Omental fat pad (tissue), 4 donors: ENCODE measurements at places on chromosomes 1 and 21. TPM values are rescaled to one million over a fixed set of nuclear protein-coding genes. Genes with fewer than 3 reads are reported as not detected.

DNA sequence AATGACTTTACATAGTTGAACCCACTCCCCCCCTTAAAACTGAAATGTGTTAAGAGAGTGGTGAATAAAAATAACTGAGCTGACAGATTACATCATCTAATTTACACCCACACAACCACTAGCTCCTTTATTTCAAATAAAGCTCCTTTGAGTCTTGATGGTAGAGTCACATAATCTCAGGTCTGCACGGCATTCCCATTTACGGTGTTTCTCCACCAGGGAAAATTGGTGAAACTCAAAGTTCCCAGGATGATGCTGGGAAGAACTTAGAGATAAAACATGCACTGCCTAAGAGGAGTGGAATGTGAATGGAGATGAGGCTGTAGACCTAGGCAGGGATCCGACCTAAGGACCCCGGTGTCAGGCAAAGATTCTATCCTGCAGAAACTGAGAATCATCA is 727.8 kb upstream of the ADAMTS5 start:
- DNase-seq: no peak

- no peak for DNase-seq
Observed at GRCh38 chr1:63693944-63694571, 79.8 kb upstream of the ROR1 start.

DNA sequence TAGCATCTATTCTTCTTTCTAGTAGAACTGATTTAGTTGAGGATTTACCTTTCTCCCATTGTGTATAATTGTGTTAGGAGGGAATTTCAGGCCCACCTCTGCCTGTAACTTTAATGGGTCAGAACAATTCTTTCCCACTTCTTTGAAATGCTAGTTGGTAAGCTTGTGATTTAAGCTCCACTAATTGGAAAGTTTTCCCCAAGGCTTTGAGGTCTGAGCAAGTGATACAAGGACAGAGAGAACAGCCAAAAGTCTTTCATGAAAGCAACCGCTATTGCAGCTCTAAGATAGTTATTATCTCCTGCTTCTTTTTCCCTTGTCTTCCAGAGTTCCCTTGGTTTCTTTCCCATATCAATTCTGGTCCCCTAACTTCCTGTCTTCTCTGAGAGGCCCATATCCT is 38.7 kb upstream of the PDC start:
- no peak for DNase-seq

DNA sequence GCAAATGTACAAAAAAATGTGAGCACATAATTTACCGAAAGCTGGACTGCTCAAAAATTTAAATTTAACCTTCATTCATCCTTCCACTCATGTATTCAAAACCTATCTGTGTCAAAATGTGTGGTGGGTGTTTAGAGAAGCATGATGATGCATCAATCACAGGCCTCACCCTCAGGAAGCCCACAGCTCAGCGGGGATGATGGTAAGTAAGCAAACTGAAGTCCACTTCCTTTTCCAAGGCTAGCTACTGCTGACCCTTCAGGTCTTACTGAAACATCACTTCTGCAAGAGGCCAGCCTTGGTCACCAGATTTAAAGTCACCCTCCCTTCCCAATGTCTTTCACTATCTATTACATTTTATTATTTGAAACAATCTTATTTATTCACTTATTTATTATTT is 254.5 kb downstream of the DNM3 start:
- no peak for DNase-seq

FRRS1 gene
- total RNA-seq: 6.3 TPM

DNA sequence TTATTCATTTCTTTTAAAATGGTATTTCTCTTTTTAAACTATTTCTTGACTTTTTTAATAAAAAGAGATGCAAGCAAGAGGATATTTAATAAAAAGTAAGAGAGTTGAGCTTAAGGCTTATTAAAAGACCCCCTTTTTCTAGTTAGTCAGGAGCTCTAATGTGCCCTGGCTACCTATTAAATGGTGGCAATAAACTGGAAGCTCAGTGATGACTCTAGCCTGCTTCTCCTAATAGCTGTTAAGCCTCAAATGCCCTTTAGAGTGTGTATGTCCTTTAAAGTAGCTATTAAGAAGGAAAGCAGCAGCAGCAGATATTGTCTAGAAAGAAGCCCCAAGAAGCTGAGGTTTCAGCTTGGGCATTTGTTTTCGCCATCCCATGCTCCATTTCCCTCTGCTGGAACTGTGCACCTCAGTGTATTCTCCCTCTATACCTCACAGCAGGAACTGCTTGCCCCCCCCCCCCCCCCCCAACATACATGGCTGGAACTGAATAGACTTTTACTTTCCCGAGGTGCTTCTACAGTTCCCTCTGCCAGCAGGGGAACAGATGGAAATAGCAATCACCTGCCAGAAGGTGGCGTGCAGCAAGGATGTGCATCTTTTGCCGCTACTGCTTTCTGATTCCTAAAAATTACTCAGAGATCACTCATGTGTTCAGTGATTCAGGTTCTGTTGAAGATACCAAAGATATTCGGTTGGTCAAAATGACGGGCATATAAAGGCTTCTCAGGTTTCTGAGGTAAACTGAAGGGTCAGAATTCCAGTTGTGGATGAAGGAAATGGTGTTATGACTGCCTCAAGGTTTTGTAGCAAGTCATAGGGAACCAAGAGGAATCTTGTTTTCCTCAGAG is 2.5 kb downstream of the RGS4 start:
- no peak for DNase-seq

XCL1 gene
- 1.3 TPM for total RNA-seq

- no peak for DNase-seq
Observed at GRCh38 chr1:225674381-225674780, 21.5 kb upstream of the ENAH start.

DNA sequence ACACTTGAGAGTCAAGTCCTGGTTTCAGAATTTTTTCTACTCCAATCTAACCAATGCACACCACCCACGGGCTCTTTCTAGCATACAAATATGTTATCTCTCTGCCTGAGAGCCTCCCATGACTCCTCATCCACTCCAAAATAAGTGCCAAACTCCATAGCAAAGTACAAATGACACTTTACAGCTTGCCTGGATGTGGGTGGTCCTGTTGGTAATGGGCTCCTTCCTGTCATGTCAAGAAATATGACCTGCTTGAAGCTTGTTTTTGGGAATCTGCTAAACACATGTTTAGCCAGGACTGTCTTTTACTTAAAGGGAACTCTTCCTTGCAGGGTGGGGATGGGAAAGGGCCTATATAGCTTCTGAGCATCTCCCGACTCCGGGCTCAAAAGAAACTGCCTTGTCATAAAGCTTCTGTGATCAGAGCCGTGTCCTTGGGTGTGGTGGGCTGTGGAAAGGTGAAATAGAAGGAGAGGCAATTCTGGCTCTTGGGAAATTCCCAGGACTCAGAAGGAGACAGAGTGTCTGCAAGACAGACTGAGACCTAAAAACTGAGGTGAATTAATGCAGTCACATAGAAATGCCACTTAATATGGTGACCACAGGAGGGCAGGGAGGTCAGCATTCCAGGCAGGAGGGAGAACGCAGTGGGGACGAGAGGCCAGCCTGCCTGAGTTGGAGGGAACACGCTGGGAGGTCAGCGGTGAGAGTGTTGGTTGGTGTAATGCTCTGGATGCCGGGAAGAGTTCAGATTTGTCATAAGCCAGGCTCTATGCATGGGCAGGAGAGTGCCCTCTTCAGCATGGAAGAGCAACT is 6.1 kb upstream of the IGFN1 start:
- no peak for DNase-seq

DNA sequence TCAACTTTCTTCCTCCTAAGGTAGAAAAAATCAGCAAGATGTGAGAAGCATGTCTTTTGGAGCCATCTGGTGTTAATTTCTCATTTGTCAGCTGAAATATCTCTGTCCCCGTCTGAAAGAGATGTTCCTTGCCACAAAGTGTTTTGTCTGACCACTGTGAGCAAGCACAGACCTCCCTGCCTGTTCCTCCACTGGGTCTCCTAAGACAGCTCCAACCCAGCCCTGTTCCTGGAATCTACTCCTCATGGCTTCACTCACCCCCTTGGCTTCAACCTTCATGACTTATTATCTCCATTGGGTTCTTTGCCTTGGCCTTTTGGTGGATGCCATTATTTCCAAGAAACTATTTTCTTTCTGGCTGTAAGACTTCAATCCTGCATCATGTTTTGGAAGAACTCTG is 65.7 kb upstream of the CACHD1 start:
- no peak for DNase-seq

GRCh38 chr1:179820226-179820970 is 57.2 kb downstream of the TOR1AIP2 start:
- no peak for DNase-seq

PARS2 gene
- total RNA-seq: 1.6 TPM
